NCI-H1930 (cell line): ENCODE measurements at places on chromosomes 11 and 22.

GRCh38 chr11:109378034-109378433 lies 44.0 kb upstream of the C11orf87 start:
- no peak for DNase-seq

DNA sequence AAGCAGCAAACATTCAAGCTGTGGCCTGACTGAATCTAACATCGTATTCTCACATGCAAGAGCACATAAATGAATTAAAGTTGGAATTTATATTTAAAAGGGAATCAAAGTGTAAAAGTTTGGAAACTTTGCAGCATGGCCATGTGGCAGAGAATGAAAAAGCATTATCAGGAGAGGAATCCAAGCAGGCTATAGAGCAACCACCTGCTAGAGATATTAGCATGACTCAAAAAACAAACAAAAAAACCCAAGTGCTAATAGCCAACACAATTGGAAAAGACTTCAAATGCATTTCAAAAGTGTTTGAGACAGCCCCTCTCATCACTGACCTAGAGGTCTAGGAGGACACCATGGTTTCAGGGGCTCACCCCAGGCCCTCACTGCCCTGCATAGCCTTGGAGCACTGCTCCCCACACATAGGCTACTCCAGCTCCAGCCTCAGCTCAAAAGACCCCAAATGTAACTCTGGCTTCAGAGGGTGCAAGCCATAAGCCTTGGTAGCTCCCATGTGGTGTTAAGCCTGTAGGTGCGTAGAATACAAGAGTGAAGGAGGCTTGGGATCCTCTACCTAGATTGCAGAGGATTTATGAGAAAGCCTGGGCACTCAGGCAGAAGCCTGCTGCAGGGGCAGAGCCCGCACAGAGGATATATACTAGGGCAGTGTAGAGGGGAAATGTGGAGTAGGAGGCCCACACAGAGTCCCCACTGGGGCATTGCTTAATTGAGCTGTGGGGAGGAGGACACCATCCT lies 1.7 kb upstream of the KRTAP5-7 start:
- DNase-seq, result no peak

DNA sequence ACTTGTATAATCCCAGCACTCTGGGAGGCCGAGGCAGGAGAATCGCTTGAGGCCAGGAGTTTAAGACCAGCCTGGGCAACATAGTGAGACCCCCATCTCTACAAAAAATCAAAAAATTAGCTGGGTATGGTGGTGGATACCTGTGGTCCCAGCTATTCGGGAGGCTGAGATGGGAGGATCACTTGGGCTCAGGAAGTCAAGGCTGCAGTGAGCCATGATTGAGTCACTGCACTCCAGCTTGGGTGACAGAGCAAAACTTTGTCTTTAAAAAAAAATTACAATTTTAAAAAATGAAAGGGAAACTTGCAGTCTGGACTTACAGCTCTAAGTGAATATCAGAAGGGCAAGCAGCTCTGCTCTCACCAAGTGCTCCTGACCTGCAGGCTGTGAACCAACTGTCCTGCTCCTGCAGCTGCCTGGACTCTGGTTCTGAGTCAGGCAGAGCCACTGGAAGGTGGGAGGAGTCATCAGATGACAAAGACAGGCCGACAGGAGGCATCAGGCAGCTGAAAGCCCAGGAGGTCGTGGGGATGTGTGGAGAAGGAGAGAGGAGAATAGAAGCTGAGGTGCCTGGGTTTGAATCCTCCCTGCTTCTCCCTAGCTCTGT lies 9.6 kb downstream of the SMTNL1 start:
- DNase-seq, result no peak

DNA sequence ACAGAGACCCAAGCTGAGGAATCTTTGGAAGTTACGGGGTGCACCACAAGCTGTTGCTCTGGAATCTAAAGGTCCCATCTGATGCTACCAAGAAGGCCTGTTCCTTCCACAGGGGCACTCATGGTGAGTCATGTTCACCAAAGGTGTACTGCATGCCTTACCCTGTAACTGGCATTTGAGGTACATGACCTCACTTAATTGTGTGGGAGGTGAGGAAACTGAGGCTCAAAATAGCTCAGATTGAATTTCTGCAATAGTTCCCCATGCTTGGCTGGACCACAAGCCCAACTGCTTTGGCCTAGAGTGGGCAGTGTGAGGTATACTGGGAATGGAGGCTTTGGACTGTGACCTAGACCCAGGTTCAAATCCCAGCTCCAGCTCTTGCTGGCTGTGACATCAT lies 8.2 kb downstream of the MTFP1 start:
- no peak for DNase-seq

DNA sequence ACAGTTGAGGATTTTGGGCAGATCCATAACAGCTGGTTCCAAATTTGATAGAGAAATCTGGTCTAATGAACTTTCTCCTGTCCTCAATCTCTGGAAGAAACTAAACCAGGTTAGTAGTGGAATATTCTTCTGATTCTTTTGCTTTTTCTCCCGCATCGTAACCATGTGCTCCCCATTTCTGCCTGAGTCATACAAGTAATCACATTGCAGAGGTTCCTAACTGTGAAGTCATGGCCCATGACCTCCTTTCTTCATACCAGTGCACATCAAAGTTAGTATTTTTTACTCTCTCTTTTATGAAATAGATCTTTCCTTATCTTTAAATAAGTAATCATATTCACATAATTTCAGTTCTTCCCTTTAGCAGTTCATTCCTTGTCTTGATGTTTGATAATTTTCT lies 249.0 kb downstream of the DYNC2H1 start:
- DNase-seq, result no peak

GRCh38 chr11:1943977-1944376 lies 3.2 kb upstream of the MRPL23 start:
- no peak for DNase-seq

GRCh38 chr11:7645206-7645605 lies 28.1 kb downstream of the CYB5R2 start:
- no peak for DNase-seq

DNA sequence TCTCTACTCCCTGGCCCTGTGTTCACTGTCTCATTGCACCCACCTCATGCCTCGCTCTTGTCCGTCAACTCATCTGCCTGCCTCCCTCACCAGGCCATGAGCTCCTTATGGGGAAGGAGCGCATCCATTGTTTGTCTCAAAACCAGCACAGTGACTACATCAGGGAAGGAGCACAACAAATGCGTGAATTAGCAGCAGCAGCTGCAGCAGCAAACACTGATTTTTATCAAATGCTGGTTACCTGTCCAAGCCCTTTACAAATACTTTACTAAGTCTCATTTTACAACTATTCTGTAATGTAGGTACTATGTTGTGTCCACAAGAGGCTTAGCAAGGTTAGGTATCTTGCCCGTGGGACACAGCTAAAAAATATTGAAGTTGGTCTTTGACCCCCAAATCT lies 85.9 kb upstream of the PLET1 start:
- no peak for DNase-seq

DNA sequence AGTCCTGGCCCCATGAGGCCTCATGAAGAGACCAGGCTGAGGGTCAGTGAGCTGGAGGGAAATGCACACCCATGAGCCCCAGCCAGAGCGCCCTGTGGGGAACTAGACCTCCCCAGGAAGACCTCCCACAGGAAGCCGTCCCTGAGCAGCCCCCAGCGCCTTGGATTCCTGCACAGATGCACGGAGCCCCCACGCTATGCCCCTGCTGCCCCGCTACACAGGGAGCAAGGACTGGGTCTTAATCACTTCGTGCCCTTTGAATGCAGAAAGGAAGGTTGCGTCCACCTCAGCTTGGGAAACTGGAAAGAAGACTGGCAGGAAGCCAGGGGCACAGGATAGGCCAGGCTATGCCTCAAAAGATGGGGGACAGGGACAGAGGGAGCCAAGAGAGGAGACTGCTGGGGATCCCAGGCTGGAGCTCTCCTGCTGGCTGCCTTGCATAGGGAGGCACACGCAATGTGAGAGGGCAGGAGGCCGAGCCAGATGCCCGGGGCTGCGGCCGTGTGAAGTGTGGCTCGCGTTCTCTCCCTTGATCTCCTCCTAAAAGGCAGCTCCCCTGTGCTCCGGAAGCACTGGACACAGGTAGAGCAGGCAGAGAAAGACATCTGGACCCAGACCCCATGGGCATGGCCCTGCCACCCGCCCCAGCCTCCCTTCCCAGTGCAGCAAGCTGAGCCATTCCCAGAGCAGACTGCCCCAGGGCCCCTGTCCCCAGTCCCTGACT lies 32.8 kb downstream of the MACROD1 start:
- DNase-seq, result no peak

DNA sequence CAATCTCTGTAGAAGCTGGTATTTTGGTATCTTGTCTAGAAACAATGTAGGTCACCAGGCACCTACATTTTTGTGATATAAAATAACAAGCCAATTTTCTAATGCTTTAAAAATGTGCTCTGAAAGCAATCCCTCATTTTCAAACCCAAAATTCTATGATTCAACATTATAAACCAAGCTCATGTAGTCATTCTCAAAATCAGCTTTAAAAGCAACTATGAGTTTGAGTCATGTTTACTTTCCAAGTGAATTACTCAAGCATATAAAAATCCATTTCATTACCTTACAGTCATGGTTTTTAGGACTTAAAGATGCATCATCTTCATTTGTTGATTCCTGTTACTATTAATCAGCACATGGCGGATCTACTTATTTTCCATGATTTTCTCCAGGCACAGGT lies 216.4 kb downstream of the GRM5 start:
- DNase-seq, result no peak

GRCh38 chr11:134647066-134647743 lies 235.2 kb upstream of the B3GAT1 start:
- DNase-seq, result no peak

DNA sequence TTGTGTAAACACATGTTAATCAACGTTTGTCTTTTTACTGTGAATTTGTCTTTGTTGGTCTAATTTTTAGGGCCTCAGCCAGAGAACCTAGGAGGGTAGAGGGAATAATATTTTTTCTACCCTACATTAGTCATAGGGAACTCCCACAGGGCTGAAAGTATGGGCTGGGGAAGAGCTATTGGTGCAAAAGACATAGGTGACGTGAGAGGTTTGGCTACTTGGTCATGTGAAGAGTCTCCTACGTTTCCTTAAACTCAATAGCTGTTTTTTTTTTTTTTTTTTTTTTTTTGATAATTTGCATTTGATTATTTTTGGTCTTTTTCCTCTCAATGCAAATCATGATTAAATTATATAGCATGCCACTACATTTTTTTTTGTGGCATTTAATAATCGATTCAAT lies 15.9 kb upstream of the MMP7 start:
- no peak for DNase-seq

DNA sequence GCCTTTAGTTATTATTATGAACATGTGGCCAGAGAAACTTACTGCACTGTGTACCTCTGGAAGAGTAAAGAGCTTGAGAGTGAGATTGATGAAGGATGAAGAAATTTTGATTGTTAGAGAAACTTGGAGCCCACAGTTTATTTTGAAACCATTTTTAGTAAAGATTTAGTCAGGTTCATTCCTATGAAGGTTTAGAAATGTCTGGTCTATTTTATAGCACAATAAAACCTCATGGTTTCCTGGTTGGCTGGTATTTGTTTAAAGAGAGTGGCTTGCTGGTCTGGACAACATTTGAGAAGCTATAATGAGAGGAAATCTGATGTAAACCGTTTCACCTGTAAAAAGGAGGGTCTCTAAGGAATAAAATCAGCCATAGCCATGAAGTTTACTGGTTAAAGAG lies 8.8 kb upstream of the PDE3B start:
- no peak for DNase-seq

GRCh38 chr11:82818409-82819043 lies 81.7 kb downstream of the PRCP start:
- no peak for DNase-seq

DNA sequence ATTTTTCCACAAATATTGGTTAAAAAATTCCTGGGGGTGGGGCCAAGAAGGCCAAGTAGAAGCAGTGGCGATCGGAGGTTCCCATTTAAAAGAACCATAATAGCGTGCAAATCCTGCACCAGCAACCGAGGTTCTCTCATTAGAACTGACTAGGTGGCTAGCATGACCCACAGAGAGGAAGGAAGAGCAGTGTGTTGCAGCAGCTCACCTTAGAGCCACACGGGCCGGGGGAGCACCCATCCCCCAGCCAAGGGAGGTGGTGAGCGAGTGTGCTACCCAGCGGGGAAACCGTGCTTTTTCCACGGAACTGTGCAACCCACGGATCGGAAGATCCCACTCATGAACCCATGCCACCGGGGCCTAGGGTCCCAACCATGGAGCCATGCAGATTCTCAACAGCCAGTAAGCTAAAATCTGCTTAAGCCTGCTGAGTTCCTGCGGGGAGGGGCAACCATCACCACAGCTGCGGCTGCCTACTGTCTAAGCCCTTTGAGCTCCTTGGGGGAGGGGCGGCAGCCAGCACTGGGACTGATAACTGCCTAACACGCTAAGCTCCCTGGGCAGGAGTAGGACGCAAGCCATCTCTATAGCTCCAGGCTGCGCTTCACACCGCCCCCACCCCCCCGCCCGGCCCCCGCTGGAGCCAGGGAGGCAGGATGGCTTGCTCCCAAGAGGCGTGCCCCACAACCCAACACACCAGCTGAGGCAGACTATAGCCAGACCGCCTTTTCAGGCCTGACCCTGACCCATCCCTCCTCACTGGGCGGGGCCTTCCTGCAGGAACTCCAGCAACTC lies 21.0 kb upstream of the HTATIP2 start:
- no peak for DNase-seq

- no peak for DNase-seq
Observed at GRCh38 chr11:114918286-114918685, 240.0 kb downstream of the NXPE2 start.

DNA sequence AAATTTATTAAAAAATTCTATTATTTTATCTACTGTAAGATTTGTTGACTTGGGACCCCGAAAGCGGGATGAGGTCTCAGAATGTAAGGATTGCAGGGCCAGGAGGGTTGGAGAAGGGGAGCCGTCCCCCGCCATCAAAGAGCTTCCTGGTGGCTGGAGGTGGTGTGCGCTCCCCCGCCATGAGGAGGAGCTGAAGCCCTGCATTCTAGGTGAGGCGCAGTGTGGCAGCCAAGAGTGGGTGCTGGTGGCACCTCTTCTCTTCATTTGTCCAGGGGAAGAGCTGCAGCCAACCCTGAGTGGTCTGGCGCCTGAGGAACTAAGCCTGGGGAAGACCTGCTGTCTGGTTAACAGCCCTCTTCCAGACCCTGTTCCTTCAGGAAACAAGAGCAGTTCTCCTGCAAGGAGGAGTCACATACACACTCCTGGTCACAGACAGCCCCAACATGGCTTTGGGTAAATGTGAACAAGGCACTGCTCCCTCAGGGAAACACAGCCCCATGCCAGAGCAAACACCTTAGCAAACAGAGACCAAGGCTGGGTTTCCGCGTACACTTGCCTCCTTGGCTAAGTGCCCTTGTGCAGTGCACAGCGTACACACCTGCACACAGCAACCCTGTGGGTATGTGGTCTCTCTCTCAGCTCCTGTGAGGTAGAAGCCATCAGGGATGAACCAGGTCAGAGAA lies 17.3 kb downstream of the RTN4RL2 start:
- DNase-seq, result no peak

GRCh38 chr11:9951807-9952206 lies 287.9 kb downstream of the SWAP70 start:
- no peak for DNase-seq

- no peak for DNase-seq
Observed at GRCh38 chr11:31479066-31479465, 30.4 kb downstream of the IMMP1L start.

GRCh38 chr22:31327806-31328543 lies 18.2 kb downstream of the PATZ1 start:
- no peak for DNase-seq
